ENCODE measurements at places on chromosomes 5 and 9.

- peak; percentile 98 for DNase-seq
Observed at GRCh38 chr9:127785933-127786772, at the start of gene CDK9. TSS of gene CDK9 (plus strand) at chr9:127786034. CDS start at chr9:127786149, 115 bp downstream.

- no peak for DNase-seq
Observed at GRCh38 chr9:106296426-106296825, 566.5 kb upstream of the ZNF462 start.

- peak; percentile 37 for DNase-seq
Observed at GRCh38 chr9:114364134-114365041, 23.4 kb downstream of the AKNA start.

GRCh38 chr5:33092719-33093118, 348.0 kb upstream of the TARS1 start:
- DNase-seq, result no peak

GRCh38 chr9:127822108-127822507, 19.4 kb downstream of the FPGS start:
- no peak for DNase-seq

GRCh38 chr9:136529516-136530460, 16.1 kb downstream of the NOTCH1 start:
- DNase-seq, result peak; percentile 47

DNA sequence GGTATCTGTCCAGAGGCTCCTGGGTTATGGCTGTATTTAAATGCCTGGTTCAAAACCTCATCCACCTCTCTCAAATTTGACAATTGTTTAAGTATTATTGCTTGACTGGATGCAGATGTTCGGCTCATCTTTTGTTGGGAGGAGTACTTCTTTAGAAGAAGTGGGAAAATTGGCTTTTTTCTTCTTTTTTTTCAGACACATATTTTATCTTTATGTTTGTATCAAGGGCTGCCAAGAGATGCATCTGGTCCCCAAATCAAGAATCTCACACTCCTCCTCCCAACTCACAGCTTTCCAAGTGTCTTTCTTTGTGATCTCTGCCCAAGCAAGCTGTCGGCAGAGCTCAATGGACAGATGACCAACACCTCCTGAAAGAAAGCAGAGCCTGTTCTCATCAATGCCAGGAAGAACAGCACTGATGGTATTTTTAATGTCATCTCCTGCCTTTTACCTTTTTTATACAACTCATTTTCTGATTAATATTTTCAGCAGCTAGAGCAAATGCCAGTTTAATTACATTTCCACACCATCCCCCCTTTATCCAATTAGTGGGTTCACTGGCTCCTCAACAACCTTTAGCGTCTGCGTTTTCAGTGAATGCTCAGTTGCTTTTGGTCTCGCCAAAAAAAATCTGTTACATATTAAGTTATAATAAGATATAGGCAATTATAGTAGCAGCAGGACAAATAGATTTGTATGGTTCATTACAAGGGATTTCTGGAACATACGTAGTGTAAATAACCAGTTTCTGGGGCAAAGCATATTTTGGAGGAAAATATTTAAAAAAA, 110.3 kb upstream of the SLIT3 start:
- DNase-seq, result no peak

DNA sequence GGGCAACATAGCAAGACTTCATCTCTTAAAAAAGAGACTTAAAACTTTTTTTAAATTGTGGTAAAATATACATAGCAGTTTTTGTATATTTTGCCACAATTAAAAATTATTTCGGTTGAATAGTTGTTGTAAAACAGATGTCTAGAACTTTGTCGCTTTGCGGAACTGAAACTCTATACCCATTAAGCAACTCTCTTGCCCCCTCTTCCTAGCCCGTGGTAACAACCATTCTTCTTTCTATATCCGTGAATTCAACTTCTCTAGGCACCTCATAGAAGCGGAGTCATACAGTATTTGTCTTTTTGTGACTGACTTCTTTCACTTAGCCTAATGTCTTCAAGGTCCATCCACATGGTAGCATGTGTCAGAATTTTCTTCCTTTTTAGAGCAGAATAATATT, 43.3 kb downstream of the SPARC start:
- peak; percentile 83 for DNase-seq

GRCh38 chr9:85898332-85898731, 42.6 kb upstream of the NAA35 start:
- no peak for DNase-seq

- no peak for DNase-seq
Observed at GRCh38 chr9:130981756-130982137, 27.2 kb upstream of the LAMC3 start.

DNA sequence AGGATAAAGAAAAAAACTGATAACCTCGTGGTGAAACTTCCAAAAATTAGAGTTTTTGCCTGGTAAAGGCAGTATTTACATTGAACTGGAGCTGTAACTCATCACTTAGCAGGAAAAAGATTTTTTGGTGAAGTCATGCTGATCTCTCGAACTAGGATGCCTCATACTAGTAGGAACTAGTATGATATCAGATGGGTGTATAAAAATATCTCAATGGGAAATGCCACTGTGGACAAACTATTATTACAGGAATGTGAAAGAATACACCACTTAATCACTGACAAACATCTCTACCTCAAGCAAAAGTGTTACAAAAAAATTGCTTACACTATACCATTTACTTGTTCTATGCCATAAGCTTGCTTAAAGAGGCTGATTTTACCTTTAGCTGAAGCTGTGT, 28.4 kb downstream of the RFX3 start:
- no peak for DNase-seq

GRCh38 chr5:170301981-170302652, 4.5 kb upstream of the LCP2 start:
- DNase-seq, result peak; percentile 59
